ENCODE measurements at places on chromosomes 1 and 21. TPM values are rescaled to one million over a fixed set of nuclear protein-coding genes. Genes with fewer than 3 reads are reported as not detected.

Gene CHRM3
- polyA plus RNA-seq = 2.9 TPM

Gene FMO5
- 11.1 TPM for polyA plus RNA-seq

Gene CRABP2
- 119 TPM for polyA plus RNA-seq

Gene RHCE
- 0.94 TPM for polyA plus RNA-seq

Gene TMPRSS2
- polyA plus RNA-seq = 58.0 TPM

Gene S100A1
- polyA plus RNA-seq = 1.4 TPM

Gene SFN
- polyA plus RNA-seq = 0.27 TPM

Measured in right lung (tissue), 10 donors.